Cortex of kidney (tissue), 1 donor: ENCODE measurements at places on chromosomes 3 and 15.

GRCh38 chr3:37901721-37902120 is 40.0 kb downstream of the CTDSPL start:
- no peak for DNase-seq

DNA sequence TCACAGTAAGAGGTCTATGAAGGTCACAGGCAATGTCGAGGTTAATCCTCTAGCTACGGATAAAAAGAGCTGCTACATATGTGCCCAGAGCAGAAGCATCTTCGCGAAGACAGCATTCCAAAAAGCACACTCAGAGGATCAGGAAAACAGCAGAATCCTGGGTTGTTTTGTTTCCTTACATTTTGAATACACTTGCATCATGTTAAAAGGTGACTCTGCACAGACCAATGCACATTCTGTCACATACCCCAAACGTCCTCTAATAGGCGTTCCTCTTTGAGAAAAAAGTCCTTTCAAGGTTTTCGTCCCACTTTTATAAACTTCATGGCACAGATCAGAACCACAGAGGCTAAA is 52.7 kb downstream of the VGLL4 start:
- no peak for DNase-seq

- DNase-seq = no peak
Measured at GRCh38 chr3:172148241-172148640, 108.9 kb downstream of the FNDC3B start.

GRCh38 chr3:33317963-33318709 is 40.9 kb downstream of the FBXL2 start:
- no peak for DNase-seq

GRCh38 chr3:150913133-150913922 is 8.1 kb upstream of the MINDY4B start:
- DNase-seq = no peak

DNA sequence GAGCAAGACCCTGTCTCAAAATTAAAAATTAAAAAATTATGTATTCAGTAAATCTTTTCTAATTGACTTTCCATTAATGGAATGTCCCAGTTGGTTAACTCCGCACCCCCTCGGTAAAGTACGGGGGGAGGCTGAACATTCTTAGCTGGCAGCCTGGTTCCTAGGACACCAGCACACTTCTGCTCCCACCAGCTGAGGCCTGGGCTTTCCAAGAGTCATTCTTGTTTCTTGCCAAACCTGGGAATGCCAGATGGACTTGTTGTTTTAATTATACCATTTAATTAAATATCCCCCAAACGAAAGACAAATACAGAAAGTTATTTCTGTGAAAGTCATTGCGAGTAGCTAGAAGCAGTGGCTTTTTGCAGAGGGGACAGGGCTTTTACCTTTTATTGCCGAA is 179.4 kb downstream of the VGLL4 start:
- DNase-seq = no peak

DNA sequence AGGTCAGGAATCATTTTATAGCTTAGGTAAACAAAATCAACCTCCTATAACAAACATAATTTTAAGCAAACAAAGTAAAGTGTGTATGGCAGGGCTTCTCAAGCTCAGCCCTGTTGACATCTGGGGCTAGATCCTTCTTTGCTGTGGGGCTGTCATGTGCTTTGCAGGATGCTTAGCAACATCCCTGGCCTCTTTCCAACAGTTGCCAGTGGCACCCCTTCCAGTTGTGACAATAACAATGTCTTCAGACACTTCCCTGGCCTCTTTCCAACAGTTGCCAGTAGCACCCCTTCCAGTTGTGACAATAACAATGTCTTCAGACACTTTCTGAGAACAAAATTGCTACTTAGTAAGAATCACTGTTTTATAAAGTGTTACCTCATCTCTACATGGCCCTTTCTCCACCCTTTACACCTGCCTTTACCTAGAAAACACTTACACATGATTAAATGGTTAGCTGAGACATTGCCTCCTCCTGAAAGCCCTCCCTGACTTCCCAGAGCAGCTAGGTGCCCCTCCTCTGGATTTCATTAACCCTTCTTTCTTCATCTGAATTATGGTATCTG is 194.0 kb upstream of the LMCD1 start:
- DNase-seq = no peak

- no peak for DNase-seq
Measured at GRCh38 chr3:31180274-31180673, 285.8 kb upstream of the GADL1 start.

DNA sequence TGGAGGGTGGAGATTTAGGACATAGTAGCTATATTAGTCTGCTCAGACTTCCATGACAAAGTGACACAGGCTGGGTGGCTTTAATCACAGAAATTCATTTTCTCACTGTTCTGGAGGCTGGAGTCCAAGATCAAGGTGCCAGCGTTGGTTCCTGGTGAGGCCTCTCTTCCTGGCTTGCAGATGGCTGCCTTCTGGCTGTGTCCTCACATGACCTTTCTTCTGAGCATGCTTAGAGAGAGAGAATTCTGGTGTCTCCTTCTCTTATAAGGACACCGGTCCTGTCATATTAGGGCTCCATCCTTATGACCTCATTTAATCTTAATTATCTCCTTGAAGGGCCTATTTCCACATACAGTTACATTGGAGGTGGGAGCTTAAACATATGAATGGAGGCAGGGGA is 14.9 kb upstream of the SHC4 start:
- no peak for DNase-seq

DNA sequence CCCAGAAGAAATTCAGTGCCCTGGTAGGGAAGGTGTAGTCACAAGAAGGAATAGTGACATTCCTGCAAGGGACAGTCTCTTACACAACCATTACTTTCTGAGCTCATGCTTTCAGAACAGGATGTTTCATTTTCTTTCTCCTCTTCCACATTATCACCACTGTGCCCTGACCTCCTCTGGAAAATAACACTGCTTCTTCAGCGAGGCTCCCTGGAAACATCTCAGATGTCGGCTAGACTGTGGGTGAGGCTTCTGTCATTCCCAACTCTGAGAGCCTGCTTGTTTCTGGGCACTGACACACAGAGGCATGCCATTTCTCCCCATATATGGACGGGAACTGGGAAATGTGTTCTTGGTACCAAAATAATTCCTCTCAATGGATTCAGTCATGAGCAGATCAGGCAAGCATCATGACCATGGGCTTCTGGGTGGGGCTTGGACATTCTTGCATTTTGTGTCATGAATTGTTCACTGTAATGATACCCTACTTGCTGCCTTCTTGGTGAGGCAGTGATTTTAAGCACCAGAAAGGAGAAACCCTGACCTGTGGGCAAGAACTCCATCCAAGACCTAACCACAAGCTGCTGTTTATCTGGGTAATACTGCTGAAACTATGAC is 14.3 kb upstream of the TNFAIP8L3 start:
- no peak for DNase-seq

DNA sequence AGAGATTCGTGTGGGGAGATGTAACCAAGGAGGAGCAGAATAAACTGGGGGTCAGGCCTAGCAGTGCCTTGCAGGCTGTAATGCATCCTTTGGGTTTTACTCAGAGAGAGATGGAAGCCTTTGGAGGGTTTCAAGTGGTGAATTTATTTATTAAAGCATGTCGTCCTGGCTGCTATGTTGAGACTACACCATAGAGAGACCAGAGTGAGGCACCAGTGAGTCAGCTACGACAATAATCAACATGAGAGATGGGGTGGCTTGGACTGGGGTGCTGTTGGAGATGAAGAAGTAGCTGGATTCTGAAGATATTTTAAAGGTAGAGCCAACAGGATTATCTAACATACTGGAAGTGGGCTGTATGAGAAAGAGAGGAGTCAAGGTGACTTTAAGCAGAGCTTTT is 335.3 kb upstream of the ARHGEF26 start:
- DNase-seq = no peak

- DNase-seq = no peak
Measured at GRCh38 chr3:129360705-129361460, 67.6 kb downstream of the EFCAB12 start.

- no peak for DNase-seq
Measured at GRCh38 chr3:188526057-188526456, 372.1 kb downstream of the LPP start.
